ENCODE measurements at places on chromosomes 11 and 22.
A peak's percentile ranks its signal among the peaks of the same experiment; 100 is the strongest.

GRCh38 chr11:29331451-29332010 lies 685.3 kb downstream of the KCNA4 start:
- no peak for DNase-seq

- DNase-seq, result no peak
These were observed 18.6 kb downstream of the NECTIN1 start for GRCh38 chr11:119710417-119710816.

GRCh38 chr11:130477586-130478203 lies 29.2 kb downstream of the ADAMTS15 start:
- DNase-seq, result peak; percentile 7

- DNase-seq, result no peak
These were observed 970 bp downstream of the CAT start for GRCh38 chr11:34439610-34440198.

GRCh38 chr11:2443881-2444820 lies at the start of gene TRPM5:
Gene TRPM5 (minus strand): TSS chr11:2444514. CDS start chr11:2423036, 21,478 bp downstream.
- DNase-seq, result peak; percentile 74

DNA sequence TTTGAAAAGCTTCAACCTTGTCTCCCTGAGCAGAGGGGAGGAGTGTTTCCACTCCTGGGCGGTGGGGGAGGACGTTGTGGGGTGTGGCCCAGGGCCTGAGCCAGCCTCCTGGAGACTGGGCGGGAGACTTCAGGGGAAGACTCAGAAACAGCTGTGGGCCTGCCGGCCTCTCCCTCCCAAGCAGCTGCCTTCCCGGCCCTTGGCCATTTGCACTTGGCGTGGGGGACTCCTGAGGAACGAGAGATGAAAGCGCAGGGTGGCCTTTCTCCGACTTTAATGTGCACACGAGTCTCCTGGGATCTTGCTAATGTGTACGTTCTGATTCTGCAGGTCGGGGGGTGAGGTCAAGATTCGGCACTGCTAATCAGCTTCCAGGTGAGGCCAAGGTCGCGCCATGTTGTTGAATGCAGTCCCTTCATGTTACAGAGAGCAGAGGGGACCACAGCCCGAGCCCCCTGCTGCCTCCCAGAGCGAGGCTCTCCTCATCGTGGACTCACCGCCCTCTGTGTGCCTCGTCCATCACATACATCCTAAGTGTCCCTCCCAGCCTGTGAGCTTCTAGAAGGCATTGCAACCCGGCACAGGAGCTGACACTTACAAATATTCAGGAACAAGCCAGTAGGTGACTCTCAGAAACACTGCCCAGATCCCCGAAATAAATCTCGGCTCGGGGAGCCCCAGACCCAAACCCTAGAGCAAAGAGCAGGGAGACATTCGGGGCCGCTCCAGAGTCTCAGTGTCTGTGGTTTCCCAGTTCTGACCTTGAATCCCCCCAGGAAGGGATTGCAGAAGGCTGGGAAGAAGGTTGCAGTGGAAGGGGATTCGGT lies 7.7 kb downstream of the LIF start:
- DNase-seq, result no peak

- DNase-seq, result no peak
These were observed 15.7 kb upstream of the SCGB1A1 start for GRCh38 chr11:62402960-62403730.

GRCh38 chr11:69014084-69014851 lies 1.2 kb upstream of the MRGPRF start:
- no peak for DNase-seq

GRCh38 chr22:44438056-44438455 lies 60.0 kb downstream of the RTL6 start:
- DNase-seq, result no peak

DNA sequence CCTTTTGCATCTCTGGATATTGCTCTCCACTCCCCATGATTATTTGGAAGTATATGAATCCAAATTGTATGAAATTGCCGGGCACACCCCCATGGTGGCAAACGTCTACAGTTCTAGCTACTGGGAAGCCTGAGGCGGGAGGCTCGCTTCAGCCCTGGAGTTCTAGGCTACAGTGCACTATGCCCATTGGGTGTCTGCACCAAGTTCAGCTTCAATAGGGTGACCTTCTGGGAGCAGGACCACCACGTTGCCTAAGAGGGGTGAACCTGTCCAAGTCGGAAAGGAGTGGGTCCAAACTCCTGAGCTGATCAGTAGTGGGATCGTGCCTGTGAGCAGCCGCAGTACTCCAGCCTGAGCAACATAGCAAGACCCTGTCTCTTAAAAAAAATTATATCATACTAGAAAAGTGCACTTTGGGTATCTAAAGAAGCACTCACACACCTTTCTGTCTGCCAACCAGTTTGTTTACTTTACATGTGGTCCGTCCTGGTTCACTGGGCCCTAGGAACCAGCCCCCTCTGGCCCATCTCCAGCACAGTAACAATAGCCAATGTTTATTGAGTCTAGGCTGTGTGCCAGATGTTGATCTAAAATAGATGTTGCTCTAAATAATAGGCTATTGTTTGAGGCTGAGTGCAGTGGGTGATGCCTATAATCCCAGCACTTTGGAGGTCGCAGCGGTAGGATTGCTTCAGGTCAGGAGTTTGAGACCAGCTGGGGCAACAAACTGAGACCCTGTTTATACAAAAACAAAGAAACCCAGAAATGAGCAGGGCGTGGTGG lies 16.4 kb upstream of the KAT5 start:
- DNase-seq, result no peak

DNA sequence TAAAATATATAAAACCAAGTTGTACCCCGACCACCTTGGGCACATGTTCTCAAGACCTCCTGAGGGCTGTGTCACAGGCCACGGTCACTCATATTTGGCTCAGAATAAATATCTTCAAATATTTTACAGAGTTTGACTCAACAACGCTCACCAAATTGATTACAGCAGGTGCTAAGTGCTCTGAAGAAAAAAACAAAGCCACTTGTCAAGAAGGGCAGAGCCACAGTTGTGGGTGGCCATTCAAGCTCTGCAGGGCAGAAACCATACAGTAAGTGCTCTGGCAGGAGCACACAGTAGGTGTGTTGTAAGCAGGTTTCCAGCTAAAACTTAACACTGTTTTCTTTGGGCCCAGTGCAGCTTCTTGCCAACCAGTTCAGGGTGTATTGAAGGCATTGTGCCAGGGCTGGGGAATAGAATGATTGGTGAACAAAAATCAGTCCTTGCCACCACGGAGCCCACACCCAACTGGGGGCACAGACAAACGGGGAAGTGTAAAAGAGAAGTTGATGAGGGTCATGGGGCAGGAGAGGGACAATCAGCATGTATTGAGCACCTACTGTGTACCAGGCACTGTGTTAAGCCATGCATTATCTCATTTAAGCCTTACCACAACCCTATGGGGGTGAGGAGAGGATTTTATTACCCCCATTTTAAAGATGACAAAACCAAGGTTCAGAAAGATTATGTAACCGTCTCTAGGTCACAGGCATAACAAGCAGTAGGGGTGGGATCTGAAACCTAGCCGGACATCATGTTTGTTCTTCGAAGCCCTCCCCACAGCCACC lies 18.2 kb downstream of the ARRB1 start:
- no peak for DNase-seq

Data from GM13977 (cell line).